ENCODE measurements at places on chromosomes 5 and 9.

- no peak for DNase-seq
These were observed 90.3 kb upstream of the FBXL17 start for GRCh38 chr5:108472237-108472636.

DNA sequence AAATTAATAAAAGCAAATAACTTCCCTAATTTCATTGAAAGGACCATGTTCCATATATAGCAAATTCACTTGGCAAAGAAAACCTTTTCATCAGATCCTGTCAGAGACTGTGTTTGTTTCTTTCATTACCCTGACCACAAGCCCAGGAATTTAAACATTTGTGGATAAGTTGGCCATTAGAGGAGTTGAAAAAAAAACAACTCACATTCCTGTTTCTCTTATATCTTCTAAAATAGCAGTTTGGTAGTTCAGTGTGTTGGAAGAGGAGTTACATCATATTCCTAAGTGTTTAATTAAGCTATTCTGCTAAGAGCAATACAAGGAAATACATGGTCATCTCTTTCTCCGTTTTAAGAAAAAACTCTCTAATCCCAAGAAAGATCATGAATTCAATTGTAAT lies 505.6 kb downstream of the TLE1 start:
- no peak for DNase-seq

DNA sequence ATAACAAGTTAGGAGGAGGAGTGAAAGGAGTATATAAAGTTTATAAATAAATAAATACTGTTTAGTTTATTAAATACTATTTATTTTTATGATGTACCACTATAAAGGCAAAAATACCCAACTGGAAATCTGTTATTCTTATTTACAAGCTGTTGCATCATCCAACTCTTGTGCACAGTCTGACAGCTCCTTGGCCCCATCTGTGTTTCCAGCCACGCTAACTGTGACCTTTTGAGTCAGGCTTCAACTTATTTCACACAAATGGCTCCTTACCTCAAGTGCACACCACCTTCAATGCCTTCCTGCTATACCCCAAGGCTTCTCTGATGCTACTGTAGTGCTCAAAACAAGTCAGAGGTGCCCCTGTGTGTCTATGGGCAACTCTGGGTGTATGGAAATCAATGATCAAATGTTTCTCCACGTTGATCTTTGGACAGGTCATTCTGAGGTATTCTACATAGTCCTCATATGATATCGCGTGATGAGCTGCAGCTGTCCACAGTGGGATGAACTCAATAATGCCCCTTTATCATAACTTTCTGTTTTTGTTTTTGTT lies 303.2 kb upstream of the GRAMD2B start:
- DNase-seq = no peak

GRCh38 chr5:131386779-131387178 lies 122.9 kb downstream of the CDC42SE2 start:
- DNase-seq = no peak

DNA sequence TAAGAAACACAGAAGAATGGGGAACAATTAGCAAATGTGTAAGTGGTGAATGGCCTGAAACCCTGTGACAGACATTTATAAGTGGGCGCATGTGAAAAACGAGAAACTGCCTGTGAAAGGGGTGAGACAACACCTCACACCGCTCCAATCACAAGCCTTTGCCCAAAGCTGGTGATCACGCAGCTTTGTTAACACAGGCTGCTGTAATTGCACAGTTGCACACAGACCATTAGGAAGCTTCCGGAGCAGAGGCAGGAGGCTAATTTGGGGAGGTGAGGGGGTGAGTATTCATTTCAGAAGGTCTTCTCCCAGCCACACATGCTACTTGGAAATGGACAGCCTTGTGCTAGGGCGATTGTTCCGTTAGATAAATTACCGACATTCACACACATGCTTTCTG lies 294.0 kb downstream of the MED10 start:
- DNase-seq = no peak

GRCh38 chr5:113520429-113520828 lies 6.9 kb downstream of the YTHDC2 start:
- no peak for DNase-seq

- no peak for DNase-seq
These were observed 206.0 kb upstream of the WWC1 start for GRCh38 chr5:168085261-168086031.

DNA sequence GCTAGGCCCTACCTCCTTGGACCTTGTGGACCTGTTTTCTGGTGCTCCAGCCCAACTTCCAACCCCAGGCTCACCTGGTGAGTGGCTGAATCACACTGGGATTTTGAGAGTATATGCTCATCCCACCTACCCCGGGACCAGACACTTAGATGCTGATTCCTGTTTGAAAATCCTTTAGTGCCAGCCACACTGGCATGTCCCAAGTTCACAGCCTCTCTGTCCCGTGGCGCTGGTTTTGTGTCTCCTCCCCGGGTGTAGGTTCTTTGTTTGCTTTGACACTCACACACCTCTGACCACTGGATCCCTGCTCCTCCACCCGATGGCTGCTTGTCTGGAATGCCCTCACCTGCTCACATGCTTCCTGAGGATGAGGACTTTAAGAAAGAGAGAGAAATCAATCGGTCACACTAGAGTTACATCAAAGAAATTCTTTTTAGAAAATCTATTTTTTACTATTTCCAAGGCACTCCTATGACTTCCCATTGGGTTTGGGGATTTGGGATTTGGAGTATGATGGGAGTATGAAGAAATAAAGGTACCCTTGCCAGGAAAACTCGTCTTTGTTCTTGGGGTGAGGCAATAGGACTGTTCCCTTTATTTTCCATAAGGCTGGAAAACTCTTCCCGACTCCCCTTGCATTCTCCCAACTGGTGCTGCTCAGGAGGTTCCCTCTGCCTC lies 7.3 kb upstream of the SLC25A48 start:
- DNase-seq = no peak

DNA sequence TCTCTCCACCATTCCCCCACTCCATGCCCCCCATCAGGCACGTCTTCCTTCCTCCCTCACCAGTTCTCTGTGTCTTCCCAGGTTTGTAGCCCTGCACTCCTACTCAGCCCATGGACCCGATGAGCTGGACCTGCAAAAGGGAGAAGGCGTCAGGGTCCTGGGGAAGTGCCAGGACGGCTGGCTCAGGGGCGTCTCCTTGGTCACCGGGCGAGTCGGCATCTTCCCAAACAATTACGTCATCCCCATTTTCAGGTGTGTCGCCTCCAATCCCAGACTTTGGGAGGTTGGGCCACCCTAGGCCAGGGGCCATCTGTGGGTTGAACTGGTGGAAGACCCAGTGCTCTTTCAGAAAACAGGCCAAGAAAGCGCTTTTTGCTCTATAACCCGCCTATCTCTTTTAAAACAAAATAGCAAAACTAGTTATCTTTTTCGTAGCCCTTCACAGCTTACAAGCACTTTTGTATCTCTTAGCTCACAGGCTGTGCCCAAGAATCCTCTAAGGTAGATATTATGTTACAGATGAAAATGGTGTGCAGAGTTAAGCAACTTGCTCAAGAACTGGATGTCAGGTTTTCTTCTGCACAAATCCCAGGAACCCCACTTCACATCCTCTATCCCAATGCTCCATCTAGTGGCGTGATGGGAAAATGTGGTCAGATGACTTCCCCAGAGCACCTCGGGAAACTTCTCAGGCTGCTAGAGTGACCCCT lies 56.2 kb downstream of the PLAC8L1 start:
- no peak for DNase-seq

DNA sequence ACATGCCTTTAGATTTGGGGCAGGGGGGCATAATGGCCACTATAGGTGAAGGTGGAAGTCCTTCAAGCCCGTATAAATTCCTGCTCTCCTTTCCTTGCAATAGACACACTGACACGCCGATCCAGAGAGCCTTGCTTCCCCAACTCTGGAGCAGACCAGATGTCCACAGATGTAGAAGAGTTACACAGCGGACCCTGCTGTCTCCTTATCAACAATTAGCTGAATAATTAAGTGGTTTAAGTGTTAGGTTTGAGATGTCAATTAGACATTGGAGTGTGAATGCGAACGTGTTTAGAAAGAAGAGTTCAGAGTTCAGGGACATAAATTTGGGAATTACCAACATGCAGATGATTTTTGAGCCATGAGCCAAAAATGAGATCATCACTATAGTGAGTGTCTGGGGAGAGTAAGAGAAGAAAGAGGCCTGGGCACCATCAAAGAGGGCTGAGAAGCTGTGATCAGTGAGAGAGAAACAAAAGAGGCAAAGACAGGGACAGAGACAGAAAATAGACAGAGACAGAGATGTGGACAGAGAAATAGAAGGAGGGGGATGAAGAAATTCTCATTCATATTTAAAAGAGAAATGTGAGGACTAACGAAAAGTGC lies 734.4 kb upstream of the ADAMTS16 start:
- no peak for DNase-seq

DNA sequence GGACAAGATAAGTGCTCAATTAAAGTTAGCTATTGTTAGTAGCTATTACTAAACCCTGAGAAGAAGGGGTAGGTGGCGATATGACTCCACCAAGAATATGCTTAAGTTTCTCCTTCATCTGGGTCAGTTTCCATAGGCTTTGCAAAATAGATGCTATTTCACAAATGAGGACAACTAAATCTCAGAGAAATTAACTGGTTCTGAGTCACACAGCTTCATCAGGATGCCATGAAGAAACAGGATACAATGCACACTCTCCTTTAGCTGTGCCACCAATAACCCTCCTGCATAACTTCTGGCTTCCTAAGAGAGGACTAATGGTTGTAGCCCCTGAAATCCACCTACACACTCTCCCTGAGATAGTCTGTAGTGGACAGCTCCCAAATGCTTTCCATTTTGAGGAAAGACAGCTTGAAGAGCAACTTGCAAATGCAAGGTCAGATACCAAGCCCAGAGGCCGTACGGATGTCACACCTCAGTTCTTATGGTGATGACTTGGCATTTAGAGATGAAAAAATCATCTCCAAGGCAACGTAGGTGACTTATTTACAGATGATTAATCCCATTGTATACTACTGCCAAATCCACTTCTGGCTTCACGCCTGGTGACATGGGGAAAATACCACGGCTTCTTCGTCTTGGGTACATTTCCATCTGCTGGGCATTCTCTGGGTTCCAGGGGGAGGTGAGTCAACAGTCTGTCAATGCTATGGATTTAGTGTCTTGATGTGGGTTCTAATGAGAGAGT lies 251.4 kb upstream of the IL12B start:
- DNase-seq = no peak

- DNase-seq = no peak
These were observed 24.0 kb downstream of the NKD2 start for GRCh38 chr5:1032551-1033027.

DNA sequence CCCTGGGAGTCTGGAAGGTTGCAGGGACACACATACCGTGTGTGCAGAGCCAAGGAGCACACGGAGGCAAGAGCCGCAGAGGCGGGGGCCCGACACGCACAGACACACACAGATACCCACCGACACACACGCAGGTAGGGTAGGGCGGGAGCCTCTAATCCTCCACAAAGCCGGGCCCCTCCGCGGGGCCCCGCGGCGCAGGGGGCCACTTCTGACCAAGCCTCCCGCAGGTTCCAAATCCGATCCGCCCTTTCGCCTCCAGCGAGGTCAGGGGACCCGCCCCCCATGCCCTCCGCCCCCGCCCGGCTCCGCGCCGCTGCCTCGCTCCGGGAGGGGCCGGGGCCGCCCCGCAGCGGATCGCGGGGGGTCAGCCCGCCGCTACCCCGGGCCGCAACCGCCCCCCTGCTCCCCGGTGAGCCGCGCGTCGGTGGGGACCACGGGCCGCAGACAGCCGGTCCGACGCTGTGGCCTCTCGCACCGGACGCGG lies 1.4 kb upstream of the LMX1B start:
- DNase-seq = no peak

GRCh38 chr5:156914371-156914737 lies 48.7 kb downstream of the TIMD4 start:
- no peak for DNase-seq

GRCh38 chr9:22514871-22515270 lies 68.2 kb downstream of the DMRTA1 start:
- DNase-seq = no peak

GRCh38 chr9:37062336-37062735 lies 28.3 kb upstream of the PAX5 start:
- DNase-seq = no peak

- DNase-seq = no peak
These were observed 18.4 kb downstream of the MSANTD3 start for GRCh38 chr9:100445161-100445902.

DNA sequence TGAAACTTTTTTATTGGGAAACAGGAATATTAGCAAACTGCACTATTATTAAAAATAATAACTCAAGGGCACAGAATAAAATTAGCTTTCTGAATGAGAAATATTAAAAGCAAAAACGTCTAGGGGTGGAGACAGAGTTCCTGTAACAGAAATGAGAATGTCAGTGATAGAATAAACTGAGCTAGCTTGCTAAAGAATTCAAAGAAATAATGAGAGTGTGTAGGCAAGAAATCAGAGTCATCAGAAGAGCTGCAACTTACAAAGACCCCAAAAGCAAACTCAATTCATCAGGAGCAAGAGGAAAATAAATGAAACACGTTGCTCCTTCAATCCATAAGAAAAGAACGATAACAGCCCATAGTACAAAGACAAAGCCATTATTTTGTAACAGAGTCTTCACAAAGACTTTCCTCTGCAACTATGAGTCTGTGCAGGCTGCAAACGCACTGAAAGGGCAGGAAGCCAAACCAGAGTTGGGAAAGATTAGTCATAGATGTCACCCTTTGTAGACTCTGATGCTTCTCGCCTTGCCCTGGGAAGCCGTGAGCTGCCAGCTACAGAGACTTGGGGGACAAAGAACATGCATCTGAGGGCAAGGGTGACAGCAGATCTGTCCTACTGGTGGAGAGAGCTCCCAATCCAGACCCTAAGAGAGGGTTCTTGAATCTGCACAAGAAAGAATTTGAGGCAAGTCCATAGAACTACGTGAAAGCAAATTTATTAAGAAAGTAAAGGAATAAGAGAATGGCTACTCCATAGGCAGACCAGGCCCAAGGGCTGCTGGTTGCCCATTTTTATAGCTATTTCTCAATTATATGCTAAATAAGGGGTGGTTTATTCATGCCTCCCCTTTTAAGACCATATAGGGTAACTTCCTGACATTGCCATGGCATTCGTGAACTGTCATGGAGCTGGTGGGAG lies 40.8 kb downstream of the SHC3 start:
- DNase-seq = no peak
